K562 (cell line): ENCODE measurements at places on chromosomes 11 and 22. TPM values are rescaled to one million over a fixed set of nuclear protein-coding genes. Genes with fewer than 3 reads are reported as not detected.

DNA sequence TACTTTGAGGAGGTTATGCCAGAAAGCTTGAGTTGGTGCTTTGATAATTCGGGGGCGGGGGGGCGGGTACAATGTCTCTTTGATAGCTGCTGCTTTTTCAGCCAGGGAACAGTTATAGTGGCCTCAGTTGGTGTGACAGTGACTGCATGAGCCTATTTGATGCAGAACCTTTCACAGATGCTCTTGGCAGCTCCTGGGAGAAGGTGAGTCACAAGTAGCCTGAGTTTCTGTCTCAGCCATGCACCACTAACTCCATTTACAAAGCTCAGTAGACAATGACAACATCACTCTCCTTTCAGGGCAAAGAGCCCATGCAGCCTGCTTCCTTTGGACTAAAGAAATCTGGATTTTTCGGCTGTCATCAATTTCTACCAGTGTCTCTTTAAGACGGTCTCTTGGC is 42.1 kb upstream of the SEZ6L start:
- H3K4me3 ChIP-seq: no peak overlapping the region
- no peaks in the 10 kb centered on the region for H3K27me3 ChIP-seq
- H3K36me3 ChIP-seq: no peaks in the 10 kb centered on the region

DNA sequence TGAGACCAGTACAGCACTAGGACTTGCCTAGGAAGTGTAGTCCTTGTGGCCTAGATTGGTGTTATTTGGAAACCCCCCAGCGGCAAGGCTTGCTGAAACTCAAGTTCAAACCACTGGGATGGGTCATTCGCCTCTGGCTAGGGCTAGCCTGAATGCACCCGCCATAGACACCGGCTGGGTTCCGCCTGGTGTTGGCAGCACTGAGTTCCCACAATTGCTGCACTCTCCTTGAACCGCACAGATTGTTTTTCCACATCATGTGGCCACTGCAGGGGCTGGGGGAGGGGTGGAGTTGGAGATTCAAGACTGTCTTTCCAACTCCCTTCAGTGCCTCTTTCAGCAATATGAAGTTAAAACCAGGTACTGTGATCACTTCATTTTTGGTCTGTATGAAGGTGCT is 43.1 kb downstream of the CCDC73 start:
- H3K36me3 ChIP-seq: no peaks in the 10 kb centered on the region
- no peak for DNase-seq
- no peaks in the 10 kb centered on the region for H3K27me3 ChIP-seq
- no peak overlapping the region for H3K27ac ChIP-seq

GRCh38 chr22:25698978-25699377 is 43.0 kb upstream of the MYO18B start:
- H3K36me3 ChIP-seq: no peaks in the 10 kb centered on the region
- H3K4me3 ChIP-seq: no peak overlapping the region
- no peak overlapping the region for H3K27ac ChIP-seq
- no peaks in the 10 kb centered on the region; the same call in 1 of the 2 replicates for H3K4me1 ChIP-seq
- H3K27me3 ChIP-seq: no peaks in the 10 kb centered on the region

DNA sequence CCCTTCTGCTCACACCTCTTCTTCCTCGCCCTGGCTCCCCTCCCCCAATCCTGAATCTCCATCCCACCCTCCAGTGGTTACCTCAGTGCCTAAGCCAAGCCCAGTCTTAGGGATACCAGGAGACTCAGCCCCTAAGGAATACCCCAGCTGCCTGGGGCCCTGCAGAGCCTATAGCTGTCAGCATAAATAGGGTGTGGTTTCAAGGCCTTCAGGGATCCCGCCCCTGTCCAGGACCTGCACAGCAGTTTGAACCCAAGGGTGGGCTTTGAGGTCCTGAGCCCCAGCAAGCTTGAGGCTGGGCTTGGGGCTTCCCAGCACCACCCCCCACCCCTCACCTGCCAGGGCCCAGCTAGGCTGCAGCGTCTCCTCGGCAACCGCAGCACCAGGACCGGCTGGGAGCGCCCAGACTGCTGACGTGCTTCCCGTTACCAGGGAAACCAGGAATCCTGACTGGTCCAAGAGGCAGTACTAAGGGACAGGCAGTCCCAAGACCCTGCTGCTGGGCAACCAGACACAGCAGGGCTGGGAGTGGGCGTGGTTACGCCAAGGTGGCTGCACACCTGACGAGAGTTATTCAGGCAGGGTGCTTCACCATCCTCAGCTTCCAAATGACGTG is 13.7 kb downstream of the APBB1 start:
- H3K36me3 ChIP-seq: no peaks in the 10 kb centered on the region
- H3K4me1 ChIP-seq: no peaks in the 10 kb centered on the region; the same call in 2 of the 3 replicates
- H3K27me3 ChIP-seq: peaks cover 21% of the 10 kb centered on the region; the same call in 2 of the 3 replicates
- DNase-seq: no peak
- H3K4me3 ChIP-seq: no peak overlapping the region

DNA sequence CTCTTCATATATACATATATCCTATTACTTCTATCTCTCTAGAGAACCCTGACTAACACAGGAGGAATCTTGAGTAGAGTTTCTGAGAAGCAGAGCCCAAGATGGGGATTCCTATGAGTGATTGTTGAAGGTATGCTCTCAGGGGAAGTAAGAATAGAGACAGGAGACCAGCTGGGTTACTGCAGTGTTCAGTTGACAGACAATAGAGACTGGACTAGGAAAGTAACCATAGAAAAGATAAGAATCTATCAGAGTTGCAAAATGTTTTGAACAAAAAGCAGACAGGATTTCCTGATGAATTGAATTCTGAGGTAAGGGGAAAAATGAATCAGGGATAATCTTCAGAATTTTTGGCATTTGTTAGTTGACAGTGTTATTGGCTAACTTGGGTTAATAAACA is 54.4 kb downstream of the SLC17A6 start:
- DNase-seq: no peak
- H3K4me1 ChIP-seq: no peaks in the 10 kb centered on the region

- DNase-seq: no peak
- no peak overlapping the region for H3K27ac ChIP-seq
- no peak overlapping the region for H3K4me3 ChIP-seq
Measured at GRCh38 chr22:44426981-44427380, 71.1 kb downstream of the RTL6 start.

GRCh38 chr11:18705651-18706281 is 7.2 kb downstream of the TMEM86A start:
- no peak for DNase-seq
- H3K27ac ChIP-seq: no peak overlapping the region
- H3K36me3 ChIP-seq: no peaks in the 10 kb centered on the region
- no peak overlapping the region for H3K4me3 ChIP-seq

DNA sequence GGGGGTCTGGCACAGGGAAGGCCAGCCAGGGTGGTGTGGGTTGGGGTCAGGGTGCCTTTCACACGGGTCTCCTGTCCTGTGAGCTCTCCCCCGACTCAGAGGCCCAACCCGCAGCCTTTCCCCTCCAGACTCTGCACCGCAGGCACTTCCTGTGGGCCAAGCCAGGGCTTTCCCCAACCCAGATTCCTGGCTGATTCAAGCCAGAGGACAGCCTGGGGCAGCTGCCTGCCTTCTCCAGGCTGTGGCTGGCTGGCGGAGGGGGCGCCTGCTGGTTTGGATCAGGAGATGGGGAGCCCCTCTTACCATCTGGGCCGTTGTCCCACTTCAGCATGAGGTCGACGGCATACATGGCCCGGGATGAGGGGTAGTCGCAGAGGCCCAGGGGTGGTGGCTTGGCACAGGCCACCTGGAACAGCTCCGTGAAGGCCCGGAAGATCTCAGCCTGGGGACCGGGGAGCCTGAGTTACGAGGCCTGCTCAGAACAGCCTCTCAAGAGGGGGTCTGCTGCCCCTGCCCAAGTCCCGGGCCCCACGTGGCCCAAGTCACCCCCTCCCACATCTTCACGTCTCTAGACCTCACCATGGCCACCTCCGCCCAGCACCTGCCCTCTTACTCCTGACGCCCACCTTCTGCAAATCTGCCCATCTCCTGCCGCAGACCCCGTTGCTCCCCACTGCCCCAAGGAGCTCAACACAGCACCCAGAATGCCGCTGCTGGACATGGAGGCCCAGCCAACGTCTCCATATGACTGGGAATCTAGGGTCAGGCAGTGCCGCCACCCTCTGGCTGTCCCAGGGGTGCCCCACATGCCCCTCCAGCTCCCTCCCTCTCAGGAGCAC is 17.3 kb downstream of the TSPO start:
- DNase-seq: no peak
- H3K27me3 ChIP-seq: no peaks in the 10 kb centered on the region

GRCh38 chr22:43404673-43405385 is 7.0 kb upstream of the MPPED1 start:
- no peak overlapping the region for H3K4me3 ChIP-seq
- no peaks in the 10 kb centered on the region for H3K4me1 ChIP-seq
- DNase-seq: no peak
- peaks cover 2% of the 10 kb centered on the region; the same call in 1 of the 2 replicates for H3K27me3 ChIP-seq

DNA sequence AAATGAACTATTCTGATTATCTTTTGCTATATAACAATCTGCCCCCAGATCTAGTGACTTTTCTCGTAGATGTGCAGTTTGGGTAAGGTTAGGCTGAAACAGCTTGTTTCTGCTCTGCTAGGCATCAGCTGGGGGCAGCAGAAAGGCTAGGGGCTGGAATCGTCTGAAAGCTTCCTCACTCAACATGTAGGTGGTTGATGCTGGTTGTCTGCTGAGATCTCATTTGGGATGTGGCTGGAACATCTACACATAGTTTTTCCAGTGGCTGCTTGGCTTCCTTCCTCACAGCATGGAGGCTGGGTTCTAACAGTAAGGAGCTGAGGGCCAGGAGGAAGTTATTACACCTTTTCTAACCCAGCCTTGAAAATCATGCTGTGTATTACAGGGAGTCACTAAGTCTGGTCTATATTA is 30.2 kb downstream of the USP47 start:
- no peak for DNase-seq
- no peak overlapping the region for H3K27ac ChIP-seq
- no peaks in the 10 kb centered on the region; the same call in 1 of the 3 replicates for H3K4me1 ChIP-seq
- H3K27me3 ChIP-seq: no peaks in the 10 kb centered on the region

- H3K4me3 ChIP-seq: no peak overlapping the region
- H3K27ac ChIP-seq: peak overlapping the region; percentile 43; the same call in 1 of the 3 replicates
- DNase-seq: peak; percentile 87
- peaks cover 27% of the 10 kb centered on the region for H3K4me1 ChIP-seq
Measured at GRCh38 chr11:57901278-57901677, 122.4 kb upstream of the OR9Q1 start.

GRCh38 chr11:84227970-84228665 is 942.0 kb upstream of the CCDC90B start:
- H3K27me3 ChIP-seq: no peaks in the 10 kb centered on the region
- H3K36me3 ChIP-seq: no peaks in the 10 kb centered on the region
- no peak overlapping the region for H3K27ac ChIP-seq

- H3K27ac ChIP-seq: no peak overlapping the region
- H3K4me3 ChIP-seq: no peak overlapping the region
- H3K36me3 ChIP-seq: no peaks in the 10 kb centered on the region
- H3K4me1 ChIP-seq: no peaks in the 10 kb centered on the region; the same call in 2 of the 3 replicates
- H3K27me3 ChIP-seq: peaks cover 11% of the 10 kb centered on the region; the same call in 1 of the 2 replicates
Measured at GRCh38 chr11:129825380-129825779, 9.7 kb downstream of the TMEM45B start.

- no peak overlapping the region for H3K4me3 ChIP-seq
- DNase-seq: peak; percentile 46
- peaks cover 17% of the 10 kb centered on the region for H3K4me1 ChIP-seq
- H3K27ac ChIP-seq: no peak overlapping the region
Measured at GRCh38 chr11:58739725-58740430, 8.1 kb upstream of the GLYAT start.

DNA sequence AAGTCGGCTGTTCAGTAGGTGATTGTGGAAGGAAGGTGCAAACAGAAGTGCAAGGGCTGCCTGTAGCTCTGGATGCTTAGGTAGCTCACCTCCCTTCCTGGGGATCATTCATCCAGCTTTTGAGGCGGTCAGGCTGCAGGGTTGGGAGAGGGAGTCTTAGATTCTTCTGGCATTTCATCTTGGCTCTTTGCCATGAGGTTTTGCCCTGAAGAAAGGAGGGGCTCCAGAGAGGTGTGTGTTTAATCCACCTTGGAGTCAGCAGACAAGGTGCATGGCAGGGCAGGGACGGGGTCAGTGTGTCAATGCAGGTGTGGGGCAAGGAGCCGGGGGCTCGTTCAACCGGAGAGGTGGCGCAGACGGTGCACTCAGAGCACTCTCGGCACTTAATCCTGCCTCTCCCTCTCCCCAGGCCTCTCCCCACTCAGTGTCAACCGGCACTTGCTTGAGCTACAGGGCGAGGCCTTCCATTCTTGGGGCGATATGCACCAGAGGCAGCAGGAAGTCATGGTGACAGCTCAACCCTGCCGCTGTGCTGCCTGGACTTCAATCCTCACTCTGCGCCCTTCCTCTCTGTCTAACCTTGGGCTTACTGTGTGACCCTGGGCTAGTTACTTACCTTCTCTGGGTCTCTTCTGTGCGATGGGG is 7.2 kb downstream of the ADAMTS15 start:
- DNase-seq: no peak
- H3K36me3 ChIP-seq: no peaks in the 10 kb centered on the region
- H3K27me3 ChIP-seq: peaks cover 13% of the 10 kb centered on the region; the same call in 2 of the 3 replicates
- no peak overlapping the region for H3K27ac ChIP-seq

DNA sequence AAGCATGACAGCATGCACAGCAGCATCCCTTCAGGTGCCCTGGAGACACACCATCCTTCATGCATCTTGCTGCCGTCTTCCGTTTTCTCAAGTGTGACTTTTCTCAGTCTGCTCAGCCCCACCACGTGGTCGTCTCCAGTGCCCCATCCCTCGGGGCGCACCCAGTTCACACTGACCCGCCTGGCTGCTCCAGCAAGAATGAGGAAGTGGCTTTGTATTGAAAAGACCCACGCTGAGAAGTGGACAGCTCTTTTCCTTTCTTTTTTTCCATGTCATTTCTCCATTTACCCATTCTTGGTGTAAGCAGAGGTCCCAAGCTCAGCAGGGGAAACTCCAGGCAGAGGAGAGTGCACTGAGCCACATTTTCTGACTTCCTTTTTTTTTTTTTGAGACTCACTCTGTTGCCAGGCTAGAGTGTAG is 14.5 kb downstream of the SERPINH1 start:
- no peak overlapping the region for H3K27ac ChIP-seq
- DNase-seq: no peak
- H3K27me3 ChIP-seq: no peaks in the 10 kb centered on the region

GRCh38 chr11:134294664-134295063 is 18.5 kb downstream of the GLB1L3 start:
- no peak for DNase-seq
- no peak overlapping the region for H3K27ac ChIP-seq
- H3K36me3 ChIP-seq: no peaks in the 10 kb centered on the region
- H3K27me3 ChIP-seq: peaks cover 33% of the 10 kb centered on the region

GRCh38 chr22:36964106-36964505 is 50.7 kb downstream of the CSF2RB start:
- no peaks in the 10 kb centered on the region for H3K27me3 ChIP-seq
- no peak overlapping the region for H3K4me3 ChIP-seq
- H3K36me3 ChIP-seq: no peaks in the 10 kb centered on the region
- no peak for DNase-seq
- H3K4me1 ChIP-seq: no peaks in the 10 kb centered on the region

RAB38 gene
- 1.5 and 1.9 TPM in 2 replicates for total RNA-seq

FBLN1 gene
- total RNA-seq: 0.56 and 0.66 TPM in 2 replicates

ZFPL1 gene
- 33.4 and 37.5 TPM in 2 replicates for total RNA-seq

KRTAP5-10 gene
- not detected in 2 replicates for total RNA-seq

ADAMTS8 gene
- not detected in 2 replicates for total RNA-seq

HTATIP2 gene
- total RNA-seq: 45.7 and 48.3 TPM in 2 replicates

SLC25A18 gene
- total RNA-seq: not detected in 2 replicates

NLRP10 gene
- total RNA-seq: 0.09 TPM in 1 of 2 replicates, not detected in the other

SAA4 gene
- not detected in 2 replicates for total RNA-seq

HEPHL1 gene
- not detected in 2 replicates for total RNA-seq
